ENCODE measurements at places on chromosomes 4 and X.

- no peak for DNase-seq
These were observed 498.9 kb downstream of the GLUD2 start for GRCh38 chrX:121546317-121546716.

DNA sequence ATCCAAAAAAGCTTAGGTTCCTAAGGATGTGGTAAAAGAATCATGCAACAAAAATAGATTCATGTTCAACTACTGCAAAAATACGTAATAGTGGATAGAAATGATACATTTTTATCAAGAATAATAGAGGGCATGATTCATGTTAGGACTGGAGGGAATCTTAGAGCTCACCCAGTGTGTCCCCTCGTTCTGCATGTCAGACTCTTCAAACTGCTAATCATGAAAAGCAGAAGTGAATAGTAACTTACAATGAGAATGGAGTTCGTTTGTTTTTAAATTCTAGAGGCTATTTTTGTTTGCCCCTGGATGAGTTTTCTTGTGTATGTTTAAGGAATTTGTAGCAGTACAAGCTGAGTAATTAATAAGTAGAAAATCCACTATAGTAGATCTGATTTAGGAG, 79.4 kb downstream of the MSL3 start:
- no peak for DNase-seq

GRCh38 chr4:1091561-1091995, 21.8 kb downstream of the RNF212 start:
- DNase-seq, result no peak

GRCh38 chrX:103464774-103465117, 54.5 kb downstream of the RAB40A start:
- DNase-seq, result peak; percentile 63
